ENCODE measurements at places on chromosomes 2 and 18. TPM values are rescaled to one million over a fixed set of nuclear protein-coding genes. Genes with fewer than 3 reads are reported as not detected.

Gene ATL2
- 14.9 TPM for polyA plus RNA-seq

Gene CYP27A1
- polyA plus RNA-seq, result 30.3 TPM

Gene KCNJ13
- polyA plus RNA-seq, result not detected

Gene SLC1A4
- 11.4 TPM for polyA plus RNA-seq

Gene ZEB2
- polyA plus RNA-seq, result 17.9 TPM

Gene IL37
- not detected for polyA plus RNA-seq

Gene IL36RN
- polyA plus RNA-seq, result not detected

Gene SUMO1
- 38.5 TPM for polyA plus RNA-seq

Gene ANKRD29
- 0.03 TPM for polyA plus RNA-seq

Gene ASTL
- polyA plus RNA-seq, result not detected

Gene PLCD4
- polyA plus RNA-seq, result 2.2 TPM

Gene CCT7
- 343 TPM for polyA plus RNA-seq

Data from endothelial cell of umbilical vein (primary cell).